ENCODE measurements at places on chromosomes 16 and 17.

DNA sequence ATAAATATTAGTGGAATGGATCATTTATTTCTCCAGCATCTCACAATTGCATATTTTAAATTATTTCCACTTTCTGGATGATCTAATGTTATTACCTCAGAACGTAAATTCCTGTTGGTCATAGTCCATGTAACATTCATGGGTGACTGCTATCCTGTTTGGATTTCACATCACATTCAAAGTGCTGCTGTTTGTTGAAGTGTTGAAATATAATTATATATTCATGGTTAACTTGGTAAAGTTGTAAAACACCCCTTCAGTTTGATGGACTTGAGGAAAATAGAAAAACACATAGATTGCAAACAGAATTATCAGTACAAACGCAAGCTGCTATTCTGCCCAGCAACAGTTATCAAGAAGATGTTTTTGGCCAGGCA is 59.6 kb downstream of the TANGO6 start:
- no peak for DNase-seq

GRCh38 chr16:85107083-85107482 is 5.2 kb downstream of the CIBAR2 start:
- DNase-seq, result no peak

- no peak for DNase-seq
Measured at GRCh38 chr17:77531002-77531401, 390.2 kb downstream of the SEC14L1 start.

DNA sequence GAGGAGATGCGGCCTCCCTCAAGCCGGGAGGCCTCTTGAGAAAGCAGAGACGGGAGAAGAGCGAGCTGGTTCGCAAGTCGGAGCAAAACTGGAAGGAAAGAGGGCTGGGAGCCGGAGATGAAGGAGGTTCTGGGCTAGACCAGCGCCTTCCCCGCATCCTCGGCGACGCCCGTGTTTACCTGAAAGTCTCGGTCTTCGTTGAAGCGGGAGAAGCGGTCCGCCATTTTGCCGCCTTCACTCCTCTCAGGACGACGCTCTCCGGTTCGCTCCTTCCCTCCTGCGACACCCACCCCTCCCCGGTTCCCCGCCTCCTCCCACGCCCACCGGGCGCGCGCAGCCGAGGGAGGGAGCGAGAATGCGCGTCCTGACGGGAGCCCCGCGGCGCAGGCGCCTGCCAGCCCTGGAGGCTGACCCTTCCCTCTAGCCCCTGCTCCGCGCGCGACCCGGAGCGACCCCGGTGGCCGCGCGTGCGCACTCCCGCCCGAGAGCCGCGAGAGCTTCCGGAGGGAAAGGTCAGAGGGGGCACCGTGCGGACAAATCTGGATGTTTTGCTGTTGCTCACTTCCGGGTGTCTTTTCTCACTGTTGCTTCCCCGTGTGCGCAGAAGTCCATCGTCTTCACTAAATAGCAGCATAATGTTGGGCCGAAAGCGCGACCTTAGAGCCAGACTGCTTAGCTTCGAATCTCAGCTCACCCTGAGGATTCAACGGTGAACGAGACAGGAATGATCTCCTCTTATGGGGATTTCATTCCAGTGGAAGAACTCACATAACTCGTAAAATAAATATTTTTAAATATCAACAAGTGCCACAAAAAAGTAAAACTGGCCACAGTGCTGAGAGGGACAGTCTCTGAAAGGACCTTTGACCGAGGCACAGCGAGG is at the start of gene GPATCH8:
Gene GPATCH8 (minus strand): TSS at position 260 of the 883 bp plus-strand sequence. CDS start 36 bp downstream, at position 224.
- peak; percentile 90 for DNase-seq

- DNase-seq, result no peak
Measured at GRCh38 chr16:64217789-64218535, 903.9 kb downstream of the CDH11 start.

DNA sequence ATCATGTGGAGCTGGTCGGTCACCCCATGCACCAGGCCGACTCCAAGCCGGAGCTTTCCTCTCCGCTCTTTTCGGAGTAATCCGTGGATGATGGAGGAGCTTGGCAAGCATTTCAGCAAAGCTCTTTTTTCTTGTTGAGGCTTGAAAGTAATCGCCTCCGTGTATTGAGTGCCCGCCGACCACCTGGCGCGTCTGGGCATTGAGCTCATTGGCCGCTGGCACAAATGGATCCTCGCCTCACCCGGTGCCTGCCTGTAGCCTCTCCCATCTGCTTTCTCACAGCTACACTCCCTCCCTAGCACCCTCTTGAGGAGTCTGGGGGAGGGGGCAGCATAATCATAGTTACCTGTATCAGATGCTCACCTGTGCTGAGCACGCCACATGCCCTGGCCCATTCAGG is 148.9 kb downstream of the CMIP start:
- DNase-seq, result no peak

GRCh38 chr17:21339011-21339410 is 37.1 kb upstream of the KCNJ12 start:
- DNase-seq, result no peak

DNA sequence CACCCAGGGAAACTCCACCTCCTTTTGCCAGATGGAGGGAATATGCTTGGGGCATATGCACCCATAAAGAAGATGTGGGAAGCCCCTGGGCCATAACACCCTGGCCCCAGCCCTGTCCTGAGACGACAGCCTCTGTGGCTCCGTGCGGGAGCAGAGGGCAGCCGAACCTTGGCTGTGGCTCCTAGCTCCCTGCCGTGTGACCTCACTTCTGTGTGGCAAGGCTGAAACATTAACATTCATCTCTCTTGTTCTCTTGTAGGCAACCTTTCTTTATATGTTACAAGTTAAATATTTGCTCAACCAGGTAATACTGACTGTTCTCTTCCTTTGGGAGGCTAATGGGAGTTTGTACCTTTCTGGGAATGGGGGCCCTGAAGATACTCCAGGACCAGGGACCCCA is 17.5 kb downstream of the SLC47A1 start:
- DNase-seq, result no peak

DNA sequence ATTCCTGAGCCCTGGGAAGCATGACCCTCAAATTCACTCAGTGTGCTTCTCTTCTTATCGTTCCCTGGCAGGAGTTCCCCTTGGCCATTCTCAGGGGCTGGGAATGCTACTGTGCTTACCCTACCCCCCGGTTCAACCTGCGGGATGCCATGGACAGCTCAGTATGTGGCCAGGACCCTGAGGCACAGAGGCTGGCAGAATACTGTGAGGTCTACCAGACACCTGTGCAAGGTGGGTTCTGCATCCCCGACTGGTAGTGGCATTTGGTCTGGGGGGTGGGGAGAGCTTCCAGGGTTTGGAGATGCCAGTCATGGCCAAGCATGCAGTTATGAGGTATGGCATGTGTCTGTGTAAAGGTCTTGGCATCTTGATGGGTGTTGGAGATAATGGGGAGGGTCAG is 39.4 kb downstream of the WSCD1 start:
- no peak for DNase-seq

DNA sequence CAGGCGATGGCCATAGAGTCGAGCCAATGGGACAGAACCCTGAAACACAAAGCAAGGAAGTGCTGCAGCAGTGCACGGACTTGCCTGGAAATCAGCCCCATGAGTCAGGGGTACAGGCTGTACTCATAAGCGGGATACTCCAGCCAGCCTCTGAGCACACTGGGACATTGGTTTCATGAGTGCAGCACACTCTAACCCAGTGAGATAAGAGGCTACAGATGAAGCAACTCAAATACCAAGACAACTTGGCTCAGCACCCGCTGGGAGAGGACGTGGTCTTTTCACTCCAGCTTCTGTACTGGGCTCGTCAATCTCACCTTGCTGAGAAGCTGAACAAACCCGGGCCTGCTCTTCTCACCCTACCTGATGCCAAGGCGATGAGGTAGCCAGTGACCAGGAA is 98.2 kb downstream of the AXIN2 start:
- no peak for DNase-seq

DNA sequence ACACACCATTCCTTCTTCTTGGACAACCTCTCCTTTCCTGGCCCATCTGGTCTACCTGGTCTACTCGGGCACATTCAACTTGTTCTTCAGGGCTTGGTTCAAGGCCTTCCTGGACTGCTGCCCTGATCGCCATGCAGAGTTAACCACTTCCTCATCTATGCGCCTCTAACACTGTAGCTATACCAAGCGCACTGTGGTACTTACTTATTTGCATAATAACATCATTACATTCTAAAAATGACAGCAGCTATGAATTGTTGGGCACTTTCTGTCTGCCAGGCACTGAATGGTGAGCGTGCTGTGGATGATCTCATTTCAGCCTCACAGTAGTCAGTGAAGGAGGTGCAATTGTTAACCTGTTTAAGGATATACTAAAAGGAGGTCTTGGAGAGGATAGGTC is 66.9 kb upstream of the SDK2 start:
- no peak for DNase-seq

DNA sequence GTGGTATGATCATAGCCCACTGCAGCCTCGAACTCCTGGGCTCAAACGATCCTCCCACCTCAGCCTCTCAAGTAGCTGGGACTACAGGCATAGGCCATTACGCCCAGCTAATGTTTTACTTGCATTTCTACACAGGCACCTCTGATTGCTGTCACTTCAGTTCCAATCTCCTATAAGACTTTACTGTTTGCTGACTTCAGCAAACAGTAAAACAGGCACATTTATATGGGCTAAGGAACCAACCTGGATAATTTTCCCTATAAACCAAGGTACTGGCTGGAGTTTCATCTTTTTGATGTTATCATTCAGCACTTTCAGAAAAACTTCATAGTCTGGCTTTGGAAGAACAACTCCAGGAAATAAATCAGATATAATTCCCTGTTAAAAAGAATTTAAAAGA is 114.2 kb downstream of the DNAH3 start:
- no peak for DNase-seq

DNA sequence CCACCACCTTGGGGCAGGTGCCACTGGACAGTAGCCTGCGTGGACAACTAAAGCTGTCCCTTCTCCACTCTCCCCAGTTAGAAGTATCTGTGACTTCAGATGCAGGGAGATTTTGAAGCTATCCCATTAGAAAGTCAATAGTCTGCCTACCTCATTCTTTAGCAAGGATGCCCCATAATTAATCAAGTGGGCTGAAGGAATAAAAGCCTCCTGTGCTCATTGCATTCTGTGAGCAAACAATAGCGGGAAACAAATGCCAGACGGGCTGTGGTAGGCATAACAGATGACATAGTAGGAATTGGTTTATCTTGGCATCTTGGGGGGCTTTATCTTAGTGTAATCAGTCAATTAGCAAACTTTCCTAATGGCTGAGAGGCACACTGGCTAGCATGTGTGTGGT is 96.7 kb upstream of the HSBP1 start:
- no peak for DNase-seq

DNA sequence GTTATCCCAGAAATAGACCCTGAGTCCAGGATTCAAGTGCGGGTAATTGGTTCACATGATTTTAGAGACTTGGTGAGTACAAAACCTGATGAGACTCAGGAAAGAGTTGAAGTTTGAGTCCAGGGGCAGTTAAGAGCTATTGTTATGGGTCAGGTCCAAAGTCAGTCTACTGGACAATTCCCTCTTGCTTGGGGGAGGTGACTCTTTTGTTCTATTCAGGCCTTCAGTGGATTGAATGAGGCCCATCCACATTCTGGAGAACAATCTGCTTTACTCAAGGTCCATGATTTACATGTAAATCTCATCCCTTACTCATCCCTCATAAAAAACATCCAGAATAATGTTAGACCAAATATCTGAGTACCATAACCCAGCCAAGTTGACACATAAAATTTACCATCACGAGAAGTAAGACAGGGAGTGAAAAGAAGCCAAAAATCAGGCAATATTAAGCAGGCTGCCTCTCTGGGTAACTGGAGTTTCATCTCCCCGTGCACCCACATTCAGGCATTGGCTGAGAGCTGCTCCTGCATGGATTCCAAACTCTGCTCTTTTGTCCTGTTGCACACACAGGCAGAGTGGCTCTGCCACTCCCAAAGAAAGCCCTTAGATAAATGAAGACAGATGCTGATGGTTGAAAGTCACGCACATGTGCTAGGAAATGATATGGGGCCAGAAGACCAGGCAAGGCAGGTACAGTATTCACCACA is 156.0 kb upstream of the SALL1 start:
- no peak for DNase-seq

DNA sequence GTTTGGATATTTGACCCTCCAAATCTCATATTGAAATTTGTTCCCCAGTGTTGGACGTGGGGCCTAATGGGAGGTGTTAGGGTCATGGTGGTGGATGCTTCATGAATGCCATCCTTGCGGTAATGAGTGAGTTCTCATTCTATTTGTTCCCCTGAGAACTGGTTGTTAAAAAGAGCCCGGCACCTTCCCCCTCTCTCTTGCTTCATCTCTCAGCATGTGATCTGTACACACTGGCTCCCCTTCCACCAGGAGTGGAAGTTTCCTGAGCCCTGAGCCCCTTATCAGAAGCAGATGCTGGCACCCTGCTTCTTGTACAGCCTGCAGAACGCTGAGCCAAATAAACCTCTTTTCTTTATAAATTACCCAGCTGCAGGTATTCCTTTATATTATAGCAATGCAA is 25.6 kb downstream of the PIK3R6 start:
- no peak for DNase-seq

GRCh38 chr17:43531955-43532354 is 14.2 kb downstream of the ETV4 start:
- no peak for DNase-seq

DNA sequence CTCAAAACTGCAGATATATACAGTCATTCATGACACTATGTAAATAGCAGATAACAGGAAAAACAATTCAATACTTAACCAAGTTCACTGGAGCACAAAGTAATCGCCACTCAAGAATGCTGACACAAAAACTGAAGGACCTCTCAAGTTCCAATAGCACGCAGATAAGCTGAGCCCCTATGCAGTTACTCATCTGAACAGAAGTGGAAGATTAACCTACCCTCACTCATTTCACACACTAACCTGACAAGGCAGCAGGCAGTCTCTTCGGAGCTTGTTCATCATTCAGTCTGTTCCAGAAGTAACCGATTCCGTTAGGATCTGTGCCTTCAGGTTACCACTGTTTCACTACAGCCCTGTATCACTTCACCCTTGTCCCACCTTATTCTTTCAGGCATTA is 6.0 kb downstream of the HELZ start:
- DNase-seq, result no peak

DNA sequence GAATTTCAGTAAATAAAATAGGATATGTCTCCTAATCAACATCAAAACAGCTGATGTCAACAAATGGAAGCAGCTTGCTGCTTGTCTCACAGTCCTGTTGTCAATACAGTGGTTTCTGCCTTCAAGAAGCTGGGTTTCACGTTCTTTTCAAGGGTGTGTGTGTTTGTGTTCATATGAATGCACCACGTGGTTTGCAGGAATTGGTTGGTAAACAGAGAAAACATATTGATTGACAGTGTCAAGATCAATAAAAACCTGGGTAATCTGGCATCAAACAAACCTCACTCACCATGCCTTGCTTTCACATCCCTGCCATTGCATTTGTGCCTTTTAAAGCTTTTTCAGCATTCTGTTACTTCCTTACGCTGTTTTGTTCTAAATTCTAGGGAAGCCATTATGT is 585.7 kb upstream of the CA10 start:
- DNase-seq, result no peak

Measured in activated T-helper 9 cell treated with anti-CD3 and anti-CD28 coated beads, Interleukin-2, amount 50 U/mL, for 16 hours (primary cell).